Stimulated activated CD4-positive, alpha-beta T cell treated with anti-CD3 and anti-CD28 coated beads, Interleukin-1b, Interleukin-23, amount 100 ng/mL, for 24 hours (primary cell): ENCODE measurements at places on chromosomes 4 and X.

GRCh38 chrX:153779891-153780677 is 757 bp upstream of the SRPK3 start:
- DNase-seq = no peak

DNA sequence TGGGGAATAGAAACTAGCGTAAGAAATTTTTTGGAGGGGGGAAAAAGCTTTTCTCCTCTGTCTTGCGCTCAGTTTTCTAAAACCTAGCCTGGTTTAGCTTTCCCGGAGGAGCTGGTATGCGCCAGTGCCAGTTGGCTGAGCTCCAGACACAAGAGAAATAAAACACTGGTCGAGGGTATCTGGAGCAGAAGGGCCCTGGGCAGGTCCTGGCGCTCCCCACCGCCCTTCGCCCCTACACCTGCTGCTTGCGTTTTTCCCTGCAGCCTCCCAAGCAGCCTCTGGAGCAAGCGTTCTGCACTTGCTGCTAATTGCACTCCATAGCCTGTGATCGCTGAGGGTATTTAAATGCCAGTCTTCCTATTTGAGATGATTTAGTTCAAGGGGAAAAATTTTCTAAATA is 816 bp downstream of the EREG start:
- DNase-seq = no peak

DNA sequence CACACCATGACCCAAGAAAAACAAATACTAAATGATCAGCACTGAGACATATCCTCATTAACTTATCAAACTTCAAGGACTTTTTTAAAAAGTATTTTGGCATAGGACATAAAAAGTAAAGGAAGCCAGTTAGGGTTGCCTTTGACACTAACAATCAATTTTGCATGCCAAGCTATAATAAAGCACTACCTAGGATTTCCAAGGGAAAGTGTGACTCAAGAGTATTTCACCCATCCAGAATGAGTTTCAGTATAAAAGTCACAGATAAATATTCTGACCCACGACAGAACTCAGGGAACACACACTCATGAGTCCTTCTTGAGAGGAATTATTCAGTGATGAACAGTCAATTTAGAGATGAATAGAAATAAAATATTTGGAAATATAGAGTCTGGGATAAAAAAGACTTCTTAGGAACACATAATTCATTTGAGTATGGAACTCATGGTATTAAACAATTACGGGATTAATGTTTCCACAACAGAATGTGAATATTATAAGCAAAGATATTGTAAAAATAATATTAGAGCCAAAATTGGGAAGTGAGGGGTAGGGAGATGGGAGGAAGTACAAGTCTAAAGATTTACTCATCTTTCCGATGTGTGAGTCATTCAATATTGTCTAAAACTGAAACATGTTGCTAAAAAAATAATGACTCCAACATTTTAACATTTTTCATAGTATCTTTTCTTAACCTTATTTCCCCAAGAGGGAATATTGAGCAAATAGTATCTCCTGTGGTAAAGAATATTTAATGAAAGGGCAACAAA is 143.5 kb upstream of the LNX1 start:
- no peak for DNase-seq

GRCh38 chr4:88738180-88738579 is 40.6 kb upstream of the NAP1L5 start:
- DNase-seq = no peak

DNA sequence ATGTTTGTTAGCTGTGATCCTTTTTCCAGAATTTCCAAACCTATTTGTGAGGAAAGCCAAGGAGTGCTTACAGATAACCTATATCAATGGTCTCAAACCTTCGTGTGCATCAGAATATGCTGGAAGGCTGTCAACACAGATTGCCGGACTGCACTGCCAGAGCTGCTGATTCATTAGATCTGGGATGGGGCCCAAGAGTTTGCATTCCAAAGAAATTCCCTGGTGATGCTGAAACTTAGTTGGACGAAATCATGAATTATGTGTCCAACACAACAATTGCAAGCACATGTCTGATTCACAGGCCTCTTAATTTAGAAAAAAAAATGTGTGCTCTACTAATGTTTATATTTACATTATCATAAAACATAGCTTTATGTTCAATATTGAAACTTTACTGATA is 544.0 kb upstream of the AMOT start:
- no peak for DNase-seq

- DNase-seq = no peak
Measured at GRCh38 chr4:20062054-20062453, 189.7 kb upstream of the SLIT2 start.

DNA sequence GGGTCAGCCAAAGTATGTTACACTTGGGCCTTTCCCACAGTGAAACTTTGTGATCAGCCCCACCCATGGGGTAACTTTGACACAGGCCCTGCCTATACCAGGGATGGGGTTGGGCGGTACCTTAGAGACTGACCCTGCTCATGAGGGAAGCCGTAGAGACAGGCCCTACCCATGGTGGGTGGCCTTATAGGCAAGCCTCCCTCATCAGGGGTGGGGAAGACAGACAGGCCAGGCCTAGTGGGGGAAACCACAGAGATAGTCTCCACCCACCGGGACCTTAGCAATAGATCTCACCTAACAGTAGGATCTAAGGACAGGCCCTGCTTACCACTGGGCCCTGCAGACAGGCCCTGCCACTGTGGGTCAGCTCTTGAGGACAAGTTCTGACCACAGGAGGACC is 6.8 kb downstream of the PLP2 start:
- DNase-seq = no peak

DNA sequence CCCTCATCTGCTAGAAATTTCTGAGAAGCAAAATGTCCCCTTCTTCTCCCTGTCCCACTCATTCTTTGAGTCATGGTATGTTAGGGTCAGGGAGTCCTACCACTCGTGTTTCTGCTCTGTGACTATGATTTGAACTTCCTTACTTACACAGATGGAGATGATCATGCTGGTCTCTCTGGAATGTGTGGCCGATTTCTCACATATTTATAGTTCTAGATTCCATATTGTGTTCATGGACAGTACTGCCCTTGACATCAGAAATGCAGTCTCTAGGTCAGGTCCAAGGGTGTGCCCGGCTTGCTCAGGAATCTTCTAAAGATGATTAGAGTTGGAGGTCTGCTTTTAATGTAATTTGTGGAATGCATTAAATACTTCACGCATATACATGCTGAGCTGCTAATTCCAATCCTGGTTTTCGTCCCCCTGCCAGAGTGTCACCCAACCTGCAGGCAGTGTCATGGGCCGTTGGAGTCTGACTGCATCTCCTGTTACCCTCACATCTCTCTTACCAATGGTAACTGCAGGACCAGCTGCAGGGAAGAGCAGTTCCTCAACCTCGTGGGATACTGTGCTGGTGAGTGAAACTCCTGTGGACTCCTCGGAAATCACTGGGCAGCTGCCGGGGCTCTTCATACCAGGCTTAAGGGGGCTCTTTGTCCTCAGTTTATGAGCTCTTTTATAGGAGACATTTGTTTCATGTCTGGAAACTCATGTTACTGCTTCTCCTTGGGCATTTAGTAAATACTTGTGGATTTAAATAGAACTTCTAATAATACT is 214.1 kb upstream of the ANXA3 start:
- DNase-seq = no peak

GRCh38 chrX:38817004-38817703 is 15.9 kb downstream of the MID1IP1 start:
- no peak for DNase-seq

DNA sequence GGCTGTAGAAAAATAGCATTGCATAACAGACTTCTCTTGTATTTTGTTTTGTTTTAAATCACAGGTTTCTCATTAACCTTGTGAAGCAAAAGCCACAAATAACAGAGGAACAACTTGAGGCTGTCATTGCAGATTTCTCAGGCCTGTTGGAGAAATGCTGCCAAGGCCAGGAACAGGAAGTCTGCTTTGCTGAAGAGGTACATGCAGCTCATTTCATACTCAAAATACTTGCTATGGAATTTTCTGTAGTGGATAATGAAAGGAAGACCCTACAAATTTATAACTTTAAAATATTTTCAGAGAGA is 17.6 kb downstream of the AFP start:
- no peak for DNase-seq

DNA sequence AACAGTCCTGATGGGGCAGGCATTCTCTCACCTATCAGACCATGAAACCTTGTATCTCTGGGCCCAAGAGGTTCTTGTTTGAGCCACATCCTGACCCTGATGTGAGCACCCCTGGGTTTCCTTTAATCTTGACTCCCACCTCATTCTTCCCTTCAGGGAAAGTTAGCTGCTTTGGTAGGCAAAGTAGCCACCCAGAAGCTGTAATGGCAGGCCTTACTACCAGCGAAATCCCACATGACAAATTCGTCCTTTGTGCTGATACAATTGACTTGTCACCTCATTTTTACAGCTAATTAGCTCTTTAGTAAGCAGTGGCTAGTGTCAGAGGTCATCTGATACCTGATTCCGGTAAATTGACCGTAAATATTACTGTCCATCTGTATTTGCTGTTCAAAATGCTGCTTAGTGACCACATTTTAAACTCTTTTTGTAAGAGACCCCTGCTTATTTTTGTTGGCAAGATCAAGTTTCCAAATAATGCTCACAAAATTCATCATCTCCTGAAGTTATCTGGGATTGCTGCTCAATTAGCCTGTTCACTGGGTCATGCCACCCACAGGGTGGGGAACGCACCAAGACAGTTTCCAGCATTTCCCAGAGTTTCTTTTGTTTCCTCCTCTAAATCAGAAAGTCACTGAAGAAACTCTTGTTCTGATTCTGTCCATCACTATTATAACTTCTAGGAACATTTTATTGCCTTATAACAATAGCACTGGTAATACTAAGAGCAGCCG is 329.7 kb downstream of the GPAT3 start:
- no peak for DNase-seq

DNA sequence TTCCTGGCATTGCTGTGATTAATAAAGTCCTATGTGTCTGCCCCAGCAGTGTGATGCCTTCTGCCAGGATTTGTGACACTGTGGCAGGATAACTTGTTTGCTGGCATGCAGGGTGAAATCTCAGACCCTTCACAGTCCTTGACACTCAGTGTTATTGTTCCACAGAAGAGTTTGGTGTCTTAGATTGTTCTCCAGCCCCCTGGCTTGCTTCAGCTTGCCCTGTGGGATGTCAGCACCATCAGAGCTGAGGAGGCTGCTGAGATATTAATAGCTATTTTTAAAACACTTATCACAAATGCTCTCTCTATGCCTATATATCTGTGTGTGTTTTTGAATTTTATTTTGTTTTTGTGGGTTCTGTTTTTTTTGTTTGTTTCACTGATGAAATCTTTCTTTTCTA is 136.9 kb downstream of the TSPAN5 start:
- DNase-seq = no peak

GRCh38 chr4:124530464-124531077 is 182.0 kb downstream of the ANKRD50 start:
- no peak for DNase-seq

- no peak for DNase-seq
Measured at GRCh38 chr4:105644257-105644656, 64.2 kb downstream of the INTS12 start.

DNA sequence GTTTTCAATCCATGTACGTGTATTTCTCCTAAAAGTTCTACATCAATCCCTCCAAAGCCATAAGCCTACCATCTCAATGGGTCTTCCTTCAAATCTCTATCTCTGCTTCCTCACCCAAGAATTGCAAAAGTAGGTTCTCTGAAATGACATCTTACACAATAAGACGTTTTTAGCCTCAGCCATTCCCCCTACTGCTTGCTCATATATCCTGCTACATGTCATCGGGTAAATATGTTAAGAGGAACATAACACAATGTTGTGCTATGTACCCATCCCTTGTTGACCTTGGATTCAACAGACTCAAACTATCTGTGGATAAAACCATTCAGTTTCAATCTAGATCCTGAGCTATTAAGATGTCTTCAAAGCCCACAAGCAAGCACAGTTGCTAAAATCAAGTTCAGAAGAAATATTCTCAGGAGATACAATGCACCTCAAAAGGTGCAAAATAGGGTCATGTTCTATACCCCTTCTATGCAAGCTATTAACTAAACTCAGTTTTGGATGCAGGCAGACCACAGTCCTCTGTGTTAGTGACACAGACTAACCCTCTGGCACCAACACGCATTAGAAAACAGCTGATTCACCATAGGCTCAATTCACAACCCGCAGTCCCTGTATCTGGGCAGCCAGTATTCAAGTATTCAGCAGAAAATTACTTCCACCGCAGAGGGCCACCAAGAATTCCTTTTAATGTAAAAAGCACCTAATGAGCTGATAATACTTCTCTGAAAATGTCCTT is 56.8 kb downstream of the CD99L2 start:
- DNase-seq = no peak

DNA sequence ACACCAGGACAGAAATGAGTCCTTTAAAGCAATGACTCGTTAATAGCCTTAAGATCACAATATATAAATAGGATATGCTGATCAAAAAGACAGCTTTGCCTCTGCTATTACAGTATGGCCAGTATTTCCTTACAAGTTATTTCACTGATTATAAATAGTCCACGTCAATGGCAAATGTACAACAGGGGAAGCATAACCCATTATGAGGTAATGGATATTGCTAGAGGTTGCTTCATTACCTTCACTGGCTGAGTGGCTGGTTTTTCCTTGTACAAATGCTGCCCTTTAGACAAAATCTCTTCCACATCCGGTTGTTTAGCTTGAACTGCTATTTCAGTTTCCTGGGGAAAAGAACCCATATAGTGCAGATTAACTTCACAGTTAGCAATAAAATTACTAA is 764.6 kb upstream of the FTHL17 start:
- no peak for DNase-seq

GRCh38 chr4:74267998-74268606 is 40.2 kb upstream of the EPGN start:
- no peak for DNase-seq

GRCh38 chr4:141215030-141215429 is 5.7 kb upstream of the ZNF330 start:
- DNase-seq = no peak

GRCh38 chrX:10542586-10542985 is 77.8 kb downstream of the MID1 start:
- no peak for DNase-seq

DNA sequence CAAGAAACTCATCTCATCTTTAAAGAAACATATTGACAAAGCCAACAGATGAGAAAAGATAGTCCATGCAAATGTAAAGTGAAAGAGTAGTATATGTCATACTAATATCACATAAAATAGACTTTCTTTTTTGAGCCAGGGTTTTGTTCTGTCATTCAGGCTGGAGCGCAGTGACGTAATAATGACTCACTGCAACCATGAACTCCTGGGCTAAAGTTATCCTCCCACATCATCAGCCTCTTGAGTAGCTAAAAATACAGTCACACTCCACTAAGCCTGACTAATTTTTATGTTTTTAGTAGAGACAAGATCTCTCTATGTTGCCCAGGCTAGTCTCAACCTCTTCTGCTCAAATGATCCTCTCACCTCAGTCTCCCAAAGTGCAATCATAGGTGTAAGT is 51.8 kb upstream of the TRAM1L1 start:
- DNase-seq = no peak

GRCh38 chr4:37219242-37219641 is 25.3 kb upstream of the NWD2 start:
- no peak for DNase-seq

- DNase-seq = no peak
Measured at GRCh38 chr4:1880332-1880731, 9.1 kb downstream of the NSD2 start.

GRCh38 chrX:73068467-73069364 is 10.6 kb downstream of the PABPC1L2A start:
- no peak for DNase-seq
